Fibroblast of the aortic adventitia (primary cell): ENCODE measurements at places on chromosomes 16 and 17.

GRCh38 chr17:70270554-70270953 is 101.2 kb downstream of the KCNJ2 start:
- DNase-seq, result no peak

- no peak for DNase-seq
Measured at GRCh38 chr17:13640551-13640950, 38.8 kb upstream of the HS3ST3A1 start.

DNA sequence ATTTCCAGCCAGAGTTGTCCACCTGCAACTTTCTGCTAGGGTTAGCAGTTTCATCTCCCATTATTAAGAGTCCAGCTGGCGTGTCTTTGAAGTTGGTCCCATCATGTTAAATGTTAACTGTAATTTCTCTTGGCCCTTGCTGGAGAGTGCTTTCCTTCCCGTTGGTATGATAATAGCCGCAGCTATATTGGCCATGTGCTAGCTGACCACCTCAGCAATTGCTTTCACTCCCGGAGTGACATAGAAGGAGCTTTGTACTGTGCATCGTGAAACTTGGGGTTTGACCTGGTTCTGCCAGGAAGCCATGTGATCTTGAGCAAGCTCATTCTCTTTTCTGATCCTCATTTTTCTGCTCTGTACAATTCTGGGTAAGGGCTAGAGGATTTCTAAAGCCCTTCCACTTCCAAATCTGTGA is 81.0 kb upstream of the TBX2 start:
- no peak for DNase-seq

- DNase-seq, result no peak
Measured at GRCh38 chr16:14609716-14610115, 20.3 kb downstream of the PARN start.

DNA sequence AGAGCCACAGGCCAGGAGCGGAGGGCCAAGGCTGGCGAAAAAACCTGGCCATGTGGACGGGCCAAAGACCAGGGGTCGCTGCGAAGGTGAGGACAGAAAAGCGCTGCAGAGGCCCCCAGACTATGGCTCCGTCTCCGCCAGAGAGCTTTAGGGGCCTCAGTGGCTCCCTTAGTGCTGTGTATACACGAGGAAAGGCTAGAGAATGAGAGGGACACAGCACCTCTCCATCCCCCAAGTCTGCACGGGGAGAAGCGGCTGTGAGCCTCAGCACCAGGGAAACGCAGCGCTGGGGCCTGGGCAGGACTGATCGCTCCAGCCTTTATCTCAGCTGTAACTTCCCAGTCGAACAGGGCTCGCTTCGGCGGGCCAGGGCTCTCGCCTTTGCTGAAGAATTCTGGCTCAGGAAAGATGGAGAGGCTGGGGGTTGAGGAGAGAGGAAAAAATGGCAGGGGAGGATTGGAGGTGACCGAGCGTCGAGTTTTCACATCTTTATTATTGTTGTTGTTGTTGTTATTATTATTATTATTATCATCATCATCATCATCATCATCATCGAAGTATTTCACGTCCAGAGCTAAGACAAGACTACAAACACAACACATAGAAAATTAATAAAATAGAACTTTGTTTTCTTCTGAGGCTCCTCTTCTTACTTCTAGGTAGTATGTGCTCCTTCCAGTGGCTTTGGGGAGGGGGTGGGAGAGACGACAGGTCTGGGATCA is 1.9 kb upstream of the HOXB5 start:
- DNase-seq, result no peak

DNA sequence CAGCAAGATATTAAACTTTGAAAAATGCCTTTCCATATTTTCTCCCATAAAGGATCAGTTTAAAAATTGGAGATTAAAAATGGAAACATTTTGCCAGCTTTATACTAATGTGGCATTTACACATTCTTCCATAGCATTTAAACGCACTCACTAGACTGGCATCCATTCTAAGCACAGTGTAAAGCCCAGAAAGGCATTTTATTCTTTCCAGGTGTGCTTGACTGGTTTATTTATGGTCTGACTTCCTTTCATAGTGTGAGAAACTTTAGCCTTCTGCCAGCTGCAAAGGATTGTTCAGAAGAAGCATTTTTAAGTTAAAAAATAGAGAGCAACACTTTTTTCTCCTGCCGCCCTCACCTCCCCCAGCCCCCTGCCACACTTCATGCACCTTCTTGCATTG is 271.7 kb upstream of the PSMD7 start:
- DNase-seq, result no peak

DNA sequence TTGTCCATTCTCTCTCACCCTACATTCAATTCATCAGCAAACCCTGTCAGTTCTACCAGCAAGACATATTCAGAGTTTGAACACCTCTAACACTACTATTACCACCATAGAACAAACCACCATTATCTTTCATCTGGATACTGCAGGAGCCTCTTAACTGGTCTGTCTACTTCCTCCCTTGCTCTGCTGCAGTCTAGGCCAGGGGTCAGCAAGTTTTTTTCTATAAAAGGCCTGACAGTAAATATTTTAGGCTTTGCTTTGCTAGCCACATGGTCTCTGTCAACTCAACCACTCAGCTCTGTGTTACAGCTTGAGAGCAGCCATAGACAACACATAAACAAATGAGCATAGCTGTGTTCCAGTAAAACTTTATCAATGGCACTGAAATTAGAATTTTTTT is 13.8 kb downstream of the KCTD19 start:
- DNase-seq, result peak; percentile 7

DNA sequence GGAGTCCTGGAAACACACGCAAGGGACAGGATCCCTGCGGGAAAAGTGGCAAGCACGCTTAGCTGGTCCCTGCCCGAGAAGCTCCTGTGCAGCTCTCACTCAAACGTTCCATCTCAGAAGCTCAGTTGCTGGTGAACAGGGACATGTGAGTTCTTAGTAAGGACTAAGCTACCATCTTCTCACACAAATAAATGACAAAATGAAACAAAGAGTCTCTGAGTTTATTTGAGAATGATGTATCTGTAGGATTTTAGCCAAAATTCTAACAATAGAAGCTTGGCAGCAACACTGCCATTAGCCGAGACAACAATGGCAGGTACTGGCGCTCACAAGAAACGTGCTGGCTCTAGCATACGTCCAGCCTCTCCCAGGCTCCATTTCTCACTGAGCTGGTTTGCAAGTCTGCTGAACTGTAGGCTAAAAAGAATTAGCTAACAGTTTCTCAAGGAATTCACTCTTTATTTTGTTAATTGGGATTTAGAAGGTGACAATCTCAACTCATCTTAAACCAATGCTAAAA is 90.2 kb downstream of the VPS53 start:
- DNase-seq, result peak; percentile 57

- DNase-seq, result no peak
Measured at GRCh38 chr16:9801651-9802050, 380.6 kb downstream of the GRIN2A start.

DNA sequence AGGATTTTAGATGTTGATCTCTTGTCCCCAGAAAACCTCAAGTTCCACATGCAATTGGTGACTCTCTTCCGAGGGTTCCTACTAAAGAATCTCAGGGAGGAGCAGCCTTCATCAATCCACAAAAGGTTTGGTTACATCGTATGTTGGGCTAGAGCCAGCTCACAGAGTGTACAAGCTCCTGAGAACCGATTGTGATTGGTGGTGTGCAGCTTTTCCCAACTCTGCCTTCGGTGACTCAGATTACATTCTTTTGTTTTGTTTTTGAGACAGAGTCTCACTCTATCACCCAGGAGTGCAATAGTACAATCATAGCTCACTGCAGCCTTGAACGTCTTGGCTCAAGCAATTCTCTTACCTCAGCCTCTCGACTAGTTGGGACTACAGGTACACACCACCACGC is 172.4 kb downstream of the PMP22 start:
- DNase-seq, result peak; percentile 11

DNA sequence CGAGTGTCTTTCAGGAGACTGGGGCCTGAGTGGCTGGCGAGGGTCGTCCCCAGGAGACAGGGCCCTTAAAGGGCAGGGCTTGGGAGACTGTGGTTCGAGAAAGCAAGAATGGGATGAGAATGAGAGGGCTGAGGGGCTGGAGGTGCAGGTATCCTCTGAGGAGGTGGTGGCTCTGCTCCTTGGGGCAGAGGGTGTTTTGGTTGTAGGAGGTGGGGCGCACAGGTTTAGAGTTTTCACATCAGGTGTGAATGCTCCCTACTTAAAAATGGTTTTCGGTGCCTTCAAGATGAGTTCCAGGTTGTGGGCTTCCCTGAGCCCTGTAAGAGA is 430 bp downstream of the BCAS3 start:
- DNase-seq, result peak; percentile 2

DNA sequence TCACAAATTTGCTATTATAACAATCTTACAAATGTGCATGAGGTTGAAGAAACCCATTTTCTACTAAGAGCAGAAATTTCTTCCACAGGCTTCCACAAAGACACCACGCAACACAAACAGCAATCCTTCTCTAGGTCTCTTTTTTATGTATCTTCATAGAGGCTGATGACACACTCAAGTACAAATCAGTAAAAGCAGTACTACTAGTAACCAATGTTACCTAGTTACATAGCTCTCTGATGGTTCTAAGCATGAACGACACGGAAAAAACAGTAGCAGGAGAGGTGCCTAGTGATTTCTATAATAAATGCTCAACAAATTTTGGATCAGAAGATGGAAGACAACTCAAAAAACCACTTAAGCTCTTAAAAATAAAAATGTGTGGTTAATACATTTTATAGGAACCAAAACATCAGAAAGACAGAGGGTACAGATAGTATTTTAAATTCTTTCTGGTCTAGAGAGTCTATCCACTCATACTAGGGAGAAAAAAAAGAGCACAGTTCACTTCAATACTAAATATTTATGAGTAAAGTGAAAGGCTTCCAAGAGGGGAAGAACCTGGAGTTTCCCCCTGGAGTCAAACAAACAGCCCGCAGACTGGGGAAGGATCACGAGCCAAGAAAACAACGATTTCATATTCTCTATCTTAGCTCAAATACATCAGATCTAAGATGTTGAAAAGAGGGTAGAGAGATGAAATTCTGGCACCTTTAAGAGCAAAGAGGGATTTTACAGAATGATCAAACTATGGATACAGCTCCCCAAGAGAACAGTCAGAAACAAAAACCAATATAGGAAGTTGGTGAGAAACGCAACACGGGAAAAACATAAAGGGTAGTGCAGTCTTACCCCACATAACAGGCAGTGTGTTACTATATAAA is 40.2 kb downstream of the SMG6 start:
- DNase-seq, result peak; percentile 76

DNA sequence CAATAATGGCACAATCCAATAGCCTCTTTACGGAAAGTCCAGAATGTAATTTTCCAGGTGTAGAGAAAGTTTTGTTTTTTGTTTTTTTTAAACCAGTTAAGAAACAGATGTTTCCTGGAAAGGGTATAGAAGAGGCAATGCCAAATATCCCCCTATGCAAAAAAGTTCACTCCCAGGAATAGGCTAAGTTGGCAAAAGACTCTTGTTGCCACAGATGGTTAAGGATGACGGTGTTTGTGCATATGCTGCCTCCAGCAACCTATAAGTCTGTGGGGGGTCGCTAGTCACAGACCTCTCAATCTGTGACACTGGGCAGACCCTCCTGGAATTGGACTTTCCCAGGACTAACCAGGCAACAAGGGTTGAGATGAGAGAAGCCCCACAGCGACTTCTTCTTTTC is 20.9 kb upstream of the HP start:
- no peak for DNase-seq

DNA sequence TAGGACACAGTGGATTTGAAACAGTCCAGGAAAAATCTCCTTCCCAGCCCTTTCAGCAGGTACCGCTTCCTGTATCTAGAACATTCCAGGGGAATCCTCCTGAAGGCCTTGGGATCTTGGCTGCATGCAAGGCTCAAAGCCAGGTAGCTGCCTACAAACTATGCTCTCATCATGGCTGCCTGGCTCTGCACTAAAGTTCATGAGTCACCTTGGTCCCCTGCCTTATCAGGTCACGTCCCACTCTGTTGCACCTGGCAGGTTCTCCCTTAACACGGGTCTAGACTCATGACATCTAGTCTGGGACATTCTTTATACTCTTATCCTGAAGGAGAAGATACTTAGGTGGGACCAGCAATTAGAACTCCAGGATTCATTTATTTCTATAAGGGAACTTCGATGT is 15.8 kb downstream of the FA2H start:
- DNase-seq, result no peak

- no peak for DNase-seq
Measured at GRCh38 chr16:49581630-49582298, 208.2 kb downstream of the C16orf78 start.

DNA sequence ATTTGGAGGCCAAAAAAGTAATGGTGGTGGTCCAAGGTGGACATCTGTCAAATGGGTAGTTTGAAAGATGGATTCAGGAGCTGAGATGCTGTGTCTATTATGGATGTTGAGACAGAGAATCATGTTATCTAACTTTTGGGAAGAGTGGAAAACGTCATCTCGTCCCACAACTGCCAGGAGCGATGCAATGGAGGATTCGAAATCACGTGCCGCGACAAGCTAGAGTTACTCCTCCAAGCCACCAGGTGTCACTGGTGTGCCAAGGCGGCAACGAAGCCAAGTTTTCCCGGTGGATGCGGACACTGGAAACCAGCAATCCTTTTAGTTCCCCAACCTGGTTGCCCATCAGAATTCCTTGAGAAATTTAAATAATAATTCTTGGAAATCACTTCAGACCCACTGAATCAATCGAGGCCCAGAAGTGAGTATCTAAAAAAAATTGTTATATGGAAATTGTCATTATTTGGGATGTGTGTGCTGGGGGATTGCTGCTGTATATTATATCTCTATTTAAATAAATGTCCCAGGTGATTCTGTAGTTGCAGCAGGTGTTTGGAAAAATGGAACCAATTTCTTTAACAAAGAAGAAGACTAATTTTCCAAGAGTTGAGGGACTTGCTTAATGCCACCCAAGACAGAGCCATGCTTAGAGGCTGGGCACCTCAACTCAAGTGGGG is 206.1 kb downstream of the HAPSTR1 start:
- peak; percentile 1 for DNase-seq

DNA sequence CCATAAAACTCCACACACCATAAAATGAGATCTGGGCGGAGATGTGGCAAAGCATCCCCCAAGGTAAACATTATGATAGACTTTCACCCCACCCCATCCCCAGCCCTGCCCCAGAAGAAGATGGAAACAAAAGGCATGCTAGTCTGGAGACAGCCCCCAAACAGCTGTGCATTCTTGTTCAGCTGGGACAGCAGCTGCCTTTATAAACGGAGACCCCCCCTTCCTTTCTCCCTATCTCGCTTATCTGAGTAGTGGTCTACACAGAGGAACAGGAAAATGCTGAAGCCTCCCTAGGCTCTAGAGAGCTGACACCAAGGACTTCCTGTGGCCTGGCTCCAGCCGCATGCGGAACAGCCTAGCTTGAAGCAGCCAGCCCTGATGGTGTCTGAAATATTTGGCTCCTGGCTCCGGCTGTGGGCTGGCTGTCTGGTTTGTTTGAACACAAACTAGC is 190.3 kb upstream of the ANKFN1 start:
- no peak for DNase-seq
